ENCODE measurements at places on chromosomes 6 and 20. TPM values are rescaled to one million over a fixed set of nuclear protein-coding genes. Genes with fewer than 3 reads are reported as not detected.
A peak's percentile ranks its signal among the peaks of the same experiment; 100 is the strongest.

GRCh38 chr20:49889935-49890333 is 25.4 kb downstream of the SPATA2 start:
- no peak overlapping the region for H3K4me3 ChIP-seq
- peaks cover 2% of the 10 kb centered on the region for H3K36me3 ChIP-seq
- no peaks in the 10 kb centered on the region for H3K27me3 ChIP-seq

DNA sequence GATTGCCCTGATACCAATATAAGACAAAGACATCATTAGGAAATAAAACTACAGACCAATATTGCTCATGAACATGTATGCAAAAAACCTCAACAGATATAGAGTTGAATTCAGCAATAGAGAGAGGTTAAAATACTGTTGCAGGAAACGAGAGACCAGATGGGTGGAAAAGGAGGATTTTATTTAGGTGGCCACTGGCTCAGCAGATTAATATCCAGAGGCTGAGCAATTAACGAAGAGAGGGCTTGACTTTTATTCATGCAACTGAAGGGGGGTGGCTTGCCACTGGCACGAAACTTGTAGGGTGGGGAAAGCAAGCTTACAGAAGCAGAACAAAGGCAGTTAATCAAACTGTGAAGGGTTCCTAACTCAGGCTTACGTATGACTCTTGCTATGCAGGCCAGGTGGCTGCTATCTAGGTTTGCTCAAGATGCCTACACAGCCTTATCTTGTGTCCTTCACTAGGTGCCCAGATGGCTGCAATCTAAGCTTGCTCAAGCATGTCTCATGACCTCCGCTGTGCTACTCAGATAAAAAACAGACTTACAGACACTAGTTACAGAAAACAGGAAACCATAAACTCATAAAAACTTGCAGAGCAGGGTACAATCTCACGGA is 126.4 kb downstream of the MMUT start:
- no peaks in the 10 kb centered on the region for H3K4me1 ChIP-seq
- no peak overlapping the region for H3K27ac ChIP-seq
- H3K27me3 ChIP-seq = no peaks in the 10 kb centered on the region

GRCh38 chr6:37819802-37820717 is 533 bp downstream of the ZFAND3 start:
- no peaks in the 10 kb centered on the region for H3K27me3 ChIP-seq
- H3K36me3 ChIP-seq = no peaks in the 10 kb centered on the region
- peak overlapping the region; percentile 98 for H3K27ac ChIP-seq

- no peaks in the 10 kb centered on the region for H3K36me3 ChIP-seq
- H3K4me3 ChIP-seq = no peak overlapping the region
- peak; percentile 16 for DNase-seq
These were observed 42.7 kb upstream of the NOX3 start for GRCh38 chr6:155498370-155498769.

Gene COL19A1
- 0.10 TPM for total RNA-seq

Gene RFX6
- not detected for total RNA-seq

All from astrocyte (in vitro differentiated cells and primary cell).